H54 (cell line): ENCODE measurements at places on chromosomes 5 and 9.

DNA sequence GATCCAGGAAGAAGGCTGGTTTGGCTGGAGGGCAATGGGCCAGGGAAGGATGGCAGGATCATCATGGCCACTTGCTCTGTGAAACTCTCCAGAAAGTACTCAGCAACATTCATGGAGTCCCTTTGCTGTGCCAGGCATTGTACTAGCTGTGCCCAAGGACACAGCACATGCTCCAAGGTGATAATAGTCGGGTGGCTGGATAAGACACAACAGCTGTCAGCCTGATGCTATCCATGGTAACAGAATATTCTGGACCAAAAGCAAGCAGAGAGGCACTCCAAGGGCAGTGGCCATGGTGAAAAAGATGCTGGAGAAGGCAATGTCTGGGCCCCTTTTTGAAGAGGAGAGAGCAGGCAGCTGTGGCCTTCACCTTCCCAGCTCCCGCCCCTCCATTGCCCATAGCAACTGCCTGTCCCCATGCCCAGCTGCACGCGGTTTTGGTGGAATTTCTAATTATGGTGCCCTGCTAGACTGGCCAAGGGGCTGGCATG lies 113.8 kb upstream of the CPEB4 start:
- no peak for DNase-seq

- peak; percentile 69 for DNase-seq
These were observed 25.7 kb upstream of the C5orf47 start for GRCh38 chr5:173963182-173963838.

- DNase-seq = no peak
These were observed 324.6 kb upstream of the TYRP1 start for GRCh38 chr9:12368569-12368968.

- DNase-seq = no peak
These were observed 81.7 kb upstream of the CPEB4 start for GRCh38 chr5:173806270-173807035.

DNA sequence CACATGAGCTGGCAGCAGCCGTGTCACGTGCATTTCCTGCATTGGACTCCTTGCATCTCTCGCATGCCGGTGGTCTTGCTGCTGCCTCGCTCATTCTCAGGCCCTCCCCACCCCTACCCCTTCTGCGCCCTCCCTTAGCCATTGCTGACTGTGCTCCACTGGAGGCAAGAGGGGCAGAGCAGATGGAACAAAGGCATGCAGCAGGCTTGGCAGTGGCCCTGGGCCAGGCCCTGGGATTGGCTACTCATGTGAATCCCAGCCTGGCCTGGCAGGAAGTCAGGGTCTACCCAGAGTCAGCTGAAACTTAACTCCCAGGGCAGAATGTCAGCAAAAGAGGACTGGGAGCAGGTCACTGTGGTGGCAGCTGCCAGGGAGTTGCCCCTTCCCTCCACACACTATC lies 62.3 kb downstream of the TSTD2 start:
- DNase-seq = no peak

DNA sequence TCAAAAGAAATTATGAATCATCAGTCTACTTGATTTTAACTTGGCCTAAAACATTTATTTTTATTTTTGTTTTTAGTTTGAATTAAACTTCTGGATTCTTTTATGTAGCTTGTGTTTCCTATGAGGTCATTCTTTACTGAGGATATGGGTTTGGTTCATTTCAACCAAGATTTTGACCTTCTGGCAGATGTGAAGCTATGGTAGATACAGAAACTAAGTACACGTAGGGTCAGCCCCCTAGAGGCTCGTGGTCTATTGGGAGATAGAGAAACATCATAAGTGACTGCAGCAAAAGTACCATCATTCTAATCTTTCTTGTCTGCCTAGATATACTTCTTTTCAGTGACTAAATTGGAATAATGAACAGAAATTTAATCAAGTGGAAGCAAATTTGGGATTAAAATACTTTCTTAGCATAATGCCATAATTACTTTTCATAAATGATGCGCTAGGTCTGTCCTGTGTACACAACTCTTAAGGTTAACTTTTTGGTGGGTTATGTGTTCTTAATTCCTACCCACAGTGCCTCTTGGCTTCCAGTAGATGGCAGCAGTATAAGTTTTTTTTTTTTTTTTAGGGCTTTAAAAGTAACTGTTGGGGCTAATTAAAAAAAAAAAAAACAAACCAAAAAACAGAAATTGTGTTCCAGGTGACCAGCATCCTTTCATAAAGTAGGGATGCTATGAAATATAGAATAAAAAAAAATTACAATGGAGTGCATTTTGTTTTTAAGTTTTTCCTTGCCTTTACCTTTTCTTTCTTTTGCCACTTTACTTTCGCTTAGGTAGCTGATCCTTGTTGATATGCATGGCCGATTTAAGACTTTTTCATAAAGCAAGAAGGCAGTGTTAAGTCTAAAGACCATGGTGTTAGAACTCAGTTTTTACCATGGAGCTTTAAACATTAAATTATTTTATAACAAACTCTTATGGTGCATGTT lies 49.9 kb downstream of the LRRTM2 start:
- no peak for DNase-seq

- DNase-seq = no peak
These were observed 61.7 kb downstream of the SPEF2 start for GRCh38 chr5:35679357-35679756.

DNA sequence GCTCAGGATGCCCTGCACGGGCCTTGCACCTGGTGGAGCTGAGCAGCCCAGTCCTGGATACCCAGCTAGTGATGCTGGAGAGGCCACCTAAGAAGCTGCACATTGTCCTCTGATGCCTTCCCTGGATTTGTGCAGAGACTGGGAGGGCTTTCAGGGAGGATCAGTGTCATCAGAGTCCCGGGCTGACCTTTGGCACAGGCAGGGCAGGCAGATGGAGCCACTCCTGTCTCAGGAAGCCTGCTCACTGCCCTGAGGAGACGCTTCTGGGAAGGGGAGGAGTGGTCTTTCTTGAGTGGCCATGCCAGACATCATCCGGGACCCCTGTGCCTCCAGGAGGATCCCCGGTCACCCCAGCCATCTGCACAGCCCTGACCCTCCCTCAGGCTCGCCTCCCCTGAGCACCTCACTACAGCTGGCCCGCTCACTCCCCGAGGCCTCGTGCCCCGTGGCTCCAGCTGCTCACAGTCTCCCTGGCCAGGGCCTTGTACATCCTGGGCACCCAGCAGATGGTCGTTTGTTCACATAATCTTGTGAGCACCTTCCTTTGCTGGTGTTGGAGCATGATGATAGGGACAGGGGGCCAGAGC lies 47.2 kb upstream of the FCN2 start:
- DNase-seq = no peak

DNA sequence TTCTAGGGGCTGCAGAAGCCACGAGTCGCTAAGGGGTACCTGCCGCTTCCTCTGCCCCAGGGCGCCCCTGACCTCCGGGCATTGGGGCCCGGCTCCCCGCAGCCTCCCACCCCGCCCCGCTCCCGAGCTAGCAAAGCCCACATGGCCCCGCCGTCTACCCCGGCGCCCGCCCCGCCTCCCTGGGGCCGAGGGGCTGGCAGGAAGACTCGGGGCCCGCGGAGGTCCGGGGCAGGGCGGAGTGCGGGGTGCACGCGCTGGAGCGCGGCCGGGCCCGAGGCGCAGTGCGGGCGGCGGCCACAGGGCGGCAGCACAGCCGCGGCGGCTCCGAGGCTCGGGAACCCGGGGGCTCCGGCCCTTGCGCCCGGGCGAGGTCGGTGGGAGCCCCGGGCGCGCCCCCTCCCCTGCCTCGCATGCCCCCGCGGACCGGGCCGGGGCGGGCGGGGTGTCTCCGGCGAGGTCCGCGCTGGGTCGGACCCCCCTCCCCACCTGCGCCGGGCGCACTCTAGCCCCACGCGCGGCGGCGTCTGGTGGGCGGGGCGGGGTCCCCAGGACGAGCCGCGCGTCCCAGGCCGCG lies 6.7 kb downstream of the NRARP start:
- DNase-seq = no peak

DNA sequence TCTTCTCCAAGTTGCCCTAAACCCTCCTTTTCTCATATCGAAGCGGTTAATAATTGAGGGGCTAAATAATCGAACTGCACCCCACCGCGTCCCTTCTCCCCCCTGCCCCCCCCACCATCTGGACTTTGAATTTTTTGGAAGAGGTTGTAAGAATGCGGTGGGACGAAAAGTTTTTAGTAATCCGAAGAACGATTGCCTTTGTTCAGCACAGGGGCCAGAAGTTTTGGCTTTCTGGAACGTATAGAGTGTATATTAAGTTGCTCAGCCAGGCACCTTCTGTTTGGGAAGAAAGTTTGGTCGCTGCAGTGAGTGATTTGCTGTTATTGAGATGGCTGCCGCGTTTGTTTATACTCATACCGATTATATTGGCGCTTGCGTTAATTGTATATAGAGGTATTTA lies 518 bp downstream of the ERBIN start:
- DNase-seq = no peak

DNA sequence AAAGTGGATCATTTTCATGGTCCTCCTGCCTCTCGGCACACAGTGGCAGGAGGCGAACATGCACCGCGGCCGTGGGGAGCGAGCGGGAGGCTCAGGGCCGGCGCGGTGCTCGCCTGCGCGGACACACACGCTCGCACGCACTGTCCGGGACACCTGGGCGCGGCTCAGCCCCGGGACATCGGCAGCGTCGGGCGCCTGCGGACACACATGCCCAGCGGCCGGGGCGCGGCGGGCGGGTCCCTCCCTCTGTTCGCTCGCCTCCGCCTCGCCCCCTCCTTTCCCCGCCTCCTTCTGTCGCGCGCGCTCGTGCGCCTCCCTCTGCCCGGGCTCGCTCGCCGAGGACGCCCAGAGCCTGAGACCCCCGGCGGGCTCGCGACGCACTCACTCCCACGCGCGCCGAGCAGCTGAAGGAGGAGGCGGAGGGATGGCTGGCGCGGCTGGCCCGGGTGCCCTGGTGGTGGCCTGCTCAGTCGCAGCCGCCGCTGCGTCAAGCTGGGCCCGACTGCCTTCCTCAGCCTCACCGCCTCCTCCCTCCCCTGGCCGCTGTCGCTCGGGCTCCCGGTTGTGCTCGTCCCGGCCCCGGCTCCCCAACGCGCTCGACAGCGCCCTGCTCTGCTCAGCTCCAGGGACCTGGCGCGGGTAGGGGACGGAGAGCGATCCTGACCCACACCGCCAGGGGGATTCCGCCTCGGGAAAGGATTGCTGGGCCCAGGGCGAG lies at the start of gene FRMD3:
Gene FRMD3 (minus strand): TSS at position 230 of the 718 bp plus-strand sequence. CDS start 170 bp downstream, at position 60.
- peak; percentile 84 for DNase-seq
